ENCODE measurements at places on chromosomes 1 and 21.

GRCh38 chr1:149977345-149977744 lies 33.2 kb downstream of the OTUD7B start:
- DNase-seq: no peak

DNA sequence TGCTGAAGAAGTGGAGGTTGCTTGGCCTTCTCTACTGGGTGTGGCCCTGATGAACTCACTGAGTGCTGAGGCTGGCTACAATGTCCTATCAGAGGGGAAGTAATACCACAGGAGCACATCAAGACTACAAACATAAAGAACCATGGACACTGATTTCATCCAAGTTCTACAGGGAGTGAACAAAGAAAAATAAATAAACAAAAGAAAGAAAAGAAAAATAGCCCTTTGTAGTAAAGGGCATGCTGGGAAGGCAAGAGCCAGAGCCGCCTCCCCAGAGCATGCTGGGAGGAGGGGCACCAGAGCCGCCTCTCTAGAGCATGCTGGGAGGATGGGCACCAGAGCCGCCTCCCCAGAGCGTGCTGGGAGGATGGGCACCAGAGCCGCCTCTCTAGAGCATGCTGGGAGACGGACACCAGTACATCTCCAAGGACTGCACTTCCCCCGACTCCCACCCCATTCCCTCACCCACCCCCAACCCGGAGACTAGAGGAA lies 65.9 kb downstream of the LAMC2 start:
- DNase-seq: no peak

GRCh38 chr1:14873677-14874076 lies 275.2 kb downstream of the KAZN start:
- DNase-seq: no peak

DNA sequence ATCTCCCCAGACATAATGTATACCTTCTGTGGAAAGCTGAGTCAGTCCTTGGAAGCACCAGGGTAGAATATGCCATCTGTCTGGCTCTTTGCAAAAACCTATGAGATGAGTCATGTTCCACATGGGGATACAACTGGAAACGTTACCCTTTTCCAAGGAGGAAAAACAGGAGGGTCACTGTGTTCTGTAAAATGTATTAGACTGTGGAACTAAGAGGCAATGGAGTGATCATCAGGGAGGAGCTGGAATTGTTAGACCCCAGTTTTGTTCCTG lies 16.1 kb upstream of the PSMD4 start:
- DNase-seq: no peak

DNA sequence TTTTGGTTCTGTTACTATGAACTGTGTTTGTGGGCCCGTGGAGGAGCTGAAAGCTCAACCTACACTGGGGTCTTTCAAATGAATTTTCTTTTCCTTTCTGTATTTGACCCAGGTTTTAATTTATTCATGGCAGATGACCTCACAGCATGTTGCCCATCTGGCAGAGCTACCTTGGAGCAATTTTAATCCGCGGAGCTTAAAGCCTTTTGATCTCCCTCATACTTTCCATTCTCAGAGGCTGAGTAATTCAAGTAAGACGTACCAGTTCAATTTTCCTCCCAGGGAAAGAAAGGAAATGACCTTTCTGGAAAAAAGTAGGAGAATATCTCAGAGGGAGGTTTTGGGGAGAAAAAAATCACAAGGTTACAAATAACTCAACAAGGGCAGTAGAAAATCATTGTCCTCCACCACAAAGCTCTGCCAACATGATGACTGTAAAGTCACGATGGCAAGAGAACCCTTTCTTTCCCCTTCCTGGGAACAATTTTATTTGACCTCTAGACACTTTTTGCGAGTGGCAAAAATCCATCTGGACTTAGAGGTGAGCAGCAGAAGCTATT lies 21.6 kb upstream of the PCP4 start:
- no peak for DNase-seq
